ENCODE measurements at places on chromosomes 6 and 20.

DNA sequence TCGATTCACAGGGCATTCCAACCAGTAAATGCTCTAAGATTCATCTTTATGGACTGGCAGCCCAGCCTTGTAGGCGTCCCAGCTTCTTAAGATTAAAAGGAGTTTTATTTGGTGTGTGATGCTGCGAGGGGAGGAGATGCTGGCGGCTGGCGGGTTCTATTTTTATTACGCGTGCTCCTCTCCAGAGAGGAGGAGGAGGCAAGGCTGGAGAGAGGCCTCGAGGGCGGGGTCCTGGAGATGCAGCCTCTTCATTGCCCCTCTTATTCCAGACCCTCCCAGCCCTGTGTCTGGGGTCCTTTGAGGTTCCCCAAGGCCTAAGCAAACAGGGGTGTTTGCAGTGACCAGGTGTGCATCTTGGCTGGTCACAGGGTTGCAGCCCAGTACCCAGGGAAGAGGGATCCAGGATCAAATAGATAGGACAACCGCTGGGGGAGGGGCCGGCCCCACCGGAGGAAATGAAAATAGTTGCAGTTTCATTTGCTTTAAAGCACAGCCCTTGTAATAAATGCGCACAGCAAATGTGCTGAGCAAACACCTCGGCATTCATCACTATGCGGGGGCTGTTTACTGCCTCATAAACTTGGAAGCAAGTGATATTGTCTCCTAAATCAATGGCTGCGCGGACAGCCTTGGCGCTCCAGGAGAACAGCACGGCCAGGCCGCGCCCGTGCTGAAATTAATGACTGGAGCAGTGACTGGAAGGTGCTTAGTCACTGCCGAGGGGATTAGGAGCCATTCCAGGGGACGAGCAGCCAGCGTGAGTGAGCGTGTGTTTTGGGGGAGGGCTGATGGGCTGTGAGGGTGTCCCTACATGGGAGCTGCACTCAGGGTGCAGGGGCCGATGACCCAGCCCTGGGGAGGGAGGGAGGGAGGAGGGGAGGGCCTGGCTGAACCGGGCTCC is 83.0 kb downstream of the TMEM242 start:
- peak; percentile 44 for DNase-seq

DNA sequence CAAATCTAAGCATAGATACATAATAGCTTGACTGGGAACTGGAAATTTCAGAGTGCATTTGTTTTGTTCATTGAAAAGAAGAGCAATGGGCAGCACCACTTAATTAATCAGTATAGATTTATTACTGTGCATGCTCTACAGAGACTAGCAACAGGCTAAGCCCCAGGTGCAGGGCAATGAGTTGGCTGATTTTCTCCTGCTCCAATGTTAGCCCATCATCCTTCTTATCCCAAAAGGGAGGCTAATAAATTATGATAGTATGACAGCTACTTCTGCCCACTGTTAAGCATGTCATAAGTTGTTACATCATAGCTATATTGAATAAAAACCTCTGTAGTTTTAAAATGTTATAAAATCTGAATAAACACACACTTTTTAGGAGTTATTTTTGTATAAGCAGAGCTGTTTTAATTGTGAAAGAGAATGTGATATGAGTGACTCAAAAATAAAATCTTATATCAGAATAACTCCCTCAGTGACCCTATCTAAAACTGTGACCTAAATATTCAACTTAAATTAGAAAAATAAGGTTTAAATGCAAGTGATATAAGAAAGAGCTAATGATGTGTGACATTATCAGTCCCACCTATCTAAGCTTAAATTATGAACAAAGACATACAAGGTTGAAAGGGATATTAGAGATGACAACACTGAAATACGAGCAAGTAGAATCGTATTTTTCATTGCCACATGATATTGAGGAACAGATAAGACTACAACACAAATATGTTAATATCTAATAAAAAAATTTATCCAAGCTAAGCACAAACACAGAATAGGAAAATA is 967.3 kb upstream of the ADGRB3 start:
- DNase-seq = no peak

- no peak for DNase-seq
Observed at GRCh38 chr20:11296221-11296620, 621.5 kb upstream of the BTBD3 start.

DNA sequence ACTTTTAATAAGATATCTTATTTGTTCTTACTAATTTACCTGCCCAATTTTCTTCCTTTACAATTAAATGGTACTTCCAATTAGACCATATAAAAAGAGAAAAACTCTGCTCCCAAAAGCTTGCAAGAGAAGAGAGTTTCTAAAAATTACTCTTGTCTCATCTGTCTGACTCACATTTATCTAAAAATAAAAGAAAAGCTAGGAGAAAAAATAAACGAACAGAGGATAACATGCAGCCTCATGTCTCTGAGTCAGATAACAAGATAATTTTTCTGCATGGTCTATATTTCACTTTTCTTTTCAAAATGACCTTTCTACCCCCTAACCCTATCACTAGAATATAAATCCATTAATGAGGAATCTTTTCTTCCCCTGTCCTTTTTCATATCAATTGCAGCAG is 127.2 kb upstream of the TCF21 start:
- no peak for DNase-seq

DNA sequence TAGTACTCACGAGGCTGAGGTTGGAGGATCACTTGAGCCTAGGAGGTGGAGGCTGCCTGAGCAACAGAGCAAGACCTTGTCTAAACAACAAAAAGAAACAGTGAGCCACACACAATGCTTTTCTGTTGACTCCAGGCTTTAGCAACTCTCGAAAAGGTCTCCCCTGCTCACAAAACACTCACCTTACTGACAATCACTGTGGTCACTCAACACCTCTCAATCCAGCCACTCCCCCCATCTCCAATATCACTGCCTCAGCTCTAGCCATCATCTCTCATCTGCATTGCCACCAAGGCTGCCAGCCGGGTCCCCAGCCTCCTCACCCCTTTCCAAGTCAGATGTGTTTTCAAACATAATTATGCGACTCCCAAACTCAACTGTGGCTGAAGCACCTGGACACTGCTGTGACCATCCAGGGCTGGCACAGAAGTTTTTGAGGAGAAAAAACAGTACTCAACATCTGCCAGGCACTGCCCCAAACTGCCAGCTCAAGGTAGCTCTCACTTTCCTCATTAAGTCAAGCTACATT is 218.0 kb upstream of the ARID1B start:
- DNase-seq = no peak

DNA sequence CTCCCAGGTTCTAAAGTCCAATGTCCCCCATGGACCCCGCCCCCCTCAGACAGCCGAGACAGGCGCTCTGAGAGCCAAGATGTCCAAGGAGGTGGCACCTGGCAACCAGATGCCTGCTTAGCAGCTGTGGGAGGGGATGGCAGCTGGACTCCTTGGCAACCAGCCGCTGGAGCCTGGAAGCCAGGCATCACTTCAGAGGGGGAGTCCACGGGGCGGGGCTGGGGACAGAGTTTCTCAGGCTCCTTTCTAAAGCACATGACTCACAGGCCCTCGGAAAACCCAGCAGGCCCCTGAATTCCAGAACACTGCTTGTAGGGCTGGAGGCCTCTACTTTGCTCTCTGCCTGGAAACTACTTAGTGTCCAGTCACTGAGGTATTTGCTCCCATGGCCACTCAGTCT is 51.5 kb downstream of the PREX1 start:
- no peak for DNase-seq

DNA sequence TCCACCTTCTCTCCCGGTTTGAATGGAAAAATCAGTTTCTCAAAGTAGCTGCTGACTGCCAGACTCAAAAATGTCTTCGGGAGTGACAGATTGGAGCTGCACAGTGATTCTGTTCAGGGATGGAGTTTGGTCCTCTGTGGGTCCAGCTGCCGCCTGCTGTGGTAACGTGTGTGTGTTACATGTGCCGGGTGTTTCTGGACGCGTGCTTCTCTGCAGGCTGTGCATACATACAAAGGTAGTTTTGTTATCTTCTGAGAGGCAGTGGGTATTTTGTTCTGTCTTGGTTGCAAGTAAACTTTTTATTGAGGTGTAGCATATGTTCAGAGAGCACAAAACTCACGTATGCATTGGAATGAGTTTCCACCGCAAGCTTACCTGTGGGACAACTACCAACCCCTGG is 41.3 kb upstream of the NAA20 start:
- DNase-seq = peak; percentile 22

DNA sequence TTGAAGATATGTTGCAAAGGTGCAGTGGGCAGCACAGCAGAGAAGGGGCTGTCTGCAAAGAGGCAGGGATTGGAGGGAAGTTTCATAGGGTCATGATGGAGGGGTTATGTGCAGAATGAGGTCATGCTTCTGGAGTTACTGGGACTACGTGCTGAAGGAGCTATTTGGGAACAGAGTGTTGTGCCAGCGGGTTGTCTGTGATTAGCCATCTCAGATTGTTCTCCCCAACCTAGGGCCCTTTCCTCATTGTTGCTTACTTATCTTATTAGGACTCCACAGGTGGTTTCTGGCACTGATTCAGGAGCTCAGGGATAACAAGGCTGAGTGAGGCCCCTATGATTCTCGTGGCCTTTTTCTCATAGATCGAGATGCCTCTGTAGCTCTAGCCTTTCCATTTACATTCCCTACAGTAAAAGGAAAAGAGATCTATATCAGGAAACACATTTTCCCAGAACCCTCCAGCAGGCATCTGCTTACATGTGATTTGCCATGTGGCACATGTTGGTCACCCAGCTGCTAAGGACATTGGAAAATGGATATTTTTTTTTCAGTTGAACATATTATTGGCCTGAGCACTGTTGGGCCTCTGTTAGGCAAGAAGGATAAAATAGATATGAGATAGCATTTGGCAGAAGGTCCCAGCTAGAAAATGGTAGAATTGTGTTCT is 429.6 kb upstream of the PLCB4 start:
- no peak for DNase-seq

Measured in ACHN (cell line).